ENCODE measurements at places on chromosomes 1 and 21.

- DNase-seq = no peak
These were observed 87.5 kb downstream of the WLS start for GRCh38 chr1:68144856-68145255.

DNA sequence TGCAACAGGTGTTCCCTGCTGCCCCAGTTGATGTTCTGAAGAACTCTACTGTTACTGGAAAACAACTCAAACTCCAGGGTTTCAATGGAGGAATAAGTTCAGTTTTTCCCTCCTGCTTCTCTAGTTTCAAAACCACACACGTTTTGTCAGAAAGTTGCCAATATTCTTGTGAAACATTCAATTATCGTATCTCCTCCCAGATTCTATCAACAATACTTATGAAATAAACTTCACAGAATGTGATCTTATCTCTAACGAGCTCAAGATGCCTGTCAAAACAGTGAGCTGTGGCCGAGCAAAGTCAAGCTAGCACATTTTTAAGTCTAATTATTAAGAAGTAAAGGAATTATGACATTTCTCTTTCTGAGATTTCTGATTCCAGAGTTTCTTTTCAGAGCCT, 4.7 kb downstream of the OR2B11 start:
- no peak for DNase-seq

DNA sequence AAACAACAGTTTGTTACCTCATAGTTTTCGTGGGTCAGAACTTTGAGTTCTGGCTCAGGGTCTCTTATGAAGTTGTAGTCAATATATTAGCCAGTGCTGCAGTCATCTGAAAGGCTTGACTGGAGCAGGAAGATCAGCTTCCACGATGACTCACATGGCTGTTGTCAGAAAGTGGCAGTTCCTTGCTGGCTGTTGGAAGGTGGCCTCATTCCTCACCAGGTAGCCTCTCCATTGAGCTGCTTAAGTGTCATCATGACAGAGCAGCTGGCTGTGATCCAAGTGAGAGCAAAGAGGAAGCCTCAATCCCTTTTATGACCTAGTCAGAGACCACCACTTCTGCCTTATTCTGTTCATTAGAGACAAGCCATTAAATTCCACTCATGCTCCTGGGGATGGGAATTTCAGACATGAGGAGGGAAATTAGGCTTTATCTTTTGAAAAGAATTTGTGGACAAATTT, 5.6 kb downstream of the OSBPL9 start:
- peak; percentile 23 for DNase-seq

DNA sequence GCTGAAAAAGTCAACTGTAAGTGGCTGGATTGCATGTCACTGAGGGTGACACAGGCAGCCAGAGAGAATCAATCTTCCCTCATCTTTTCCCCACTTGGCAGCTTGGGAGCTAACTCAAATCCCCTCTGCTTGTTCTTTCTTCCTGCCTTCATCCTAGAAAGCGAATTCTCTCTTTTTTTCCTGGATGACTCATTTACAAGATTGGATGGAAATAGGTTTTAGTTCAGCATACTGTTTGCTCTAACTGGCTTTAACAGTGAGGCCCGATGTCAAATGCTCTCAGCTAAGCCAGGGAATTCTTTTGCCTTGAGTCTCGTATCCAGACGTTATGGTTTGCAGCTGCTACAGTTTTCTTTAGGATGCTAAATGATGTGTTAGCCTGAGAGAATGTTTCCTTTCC, 72.7 kb downstream of the HUNK start:
- DNase-seq = peak; percentile 73

DNA sequence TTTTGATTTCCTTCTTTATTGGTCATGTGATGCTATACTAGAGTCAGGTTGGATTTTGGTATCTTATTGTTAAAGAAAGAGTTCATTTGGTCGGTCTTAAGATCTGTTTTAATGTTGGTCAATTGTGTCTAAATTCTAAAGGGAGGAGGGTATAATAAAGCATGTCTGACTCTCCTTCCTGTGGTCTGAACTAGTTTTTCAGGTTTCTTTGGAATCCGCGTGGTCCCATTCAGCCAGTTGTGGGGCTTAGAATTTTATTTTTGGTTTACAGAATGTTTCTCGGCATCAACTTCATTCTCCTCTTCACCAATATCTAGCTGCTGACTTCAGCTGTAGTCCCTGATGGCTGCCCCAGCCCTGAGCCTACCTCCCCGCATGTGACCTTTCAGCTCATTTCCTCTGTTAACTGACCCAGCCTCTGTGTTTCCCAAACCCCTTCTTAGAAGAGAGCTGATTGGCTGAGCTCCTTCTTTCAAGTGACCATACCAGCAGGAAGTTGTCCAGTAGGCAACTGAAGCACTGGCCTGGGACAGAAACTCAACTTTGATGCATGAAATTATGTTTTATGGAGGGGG, 8.7 kb upstream of the MYOC start:
- no peak for DNase-seq

DNA sequence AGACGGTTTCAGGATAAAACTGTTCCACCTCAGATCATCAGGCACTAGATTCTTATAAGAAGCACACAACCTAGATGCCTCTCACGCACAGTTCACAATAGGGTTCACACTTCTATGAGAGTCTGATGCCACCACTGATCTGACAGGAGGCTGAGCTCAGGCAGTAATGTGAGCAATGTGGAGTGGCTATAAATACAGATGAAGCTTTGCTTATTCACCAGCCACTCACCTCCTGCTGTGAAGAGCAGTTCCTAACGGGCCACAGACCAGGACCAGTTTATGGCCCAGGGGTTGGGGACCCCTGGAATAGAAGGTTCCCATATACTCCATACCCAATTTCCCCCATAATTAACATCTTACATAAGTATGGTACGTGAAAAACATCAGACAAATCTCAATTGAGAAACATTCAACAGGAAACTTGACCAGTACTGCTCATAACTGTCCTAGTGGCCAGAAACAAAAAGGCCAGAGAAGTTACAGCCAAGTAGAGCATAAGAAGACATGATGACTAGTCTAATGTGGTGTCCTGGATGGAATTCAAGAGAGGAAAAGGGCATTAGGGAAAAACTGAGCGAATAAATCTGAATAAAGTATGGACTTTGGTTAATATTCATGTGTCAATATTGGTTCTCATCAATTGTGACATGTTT, 24.7 kb upstream of the IGSF5 start:
- peak; percentile 2 for DNase-seq

GRCh38 chr1:42618866-42619265, 39.4 kb upstream of the PPIH start:
- DNase-seq = no peak

GRCh38 chr1:170676628-170677027, 12.7 kb downstream of the PRRX1 start:
- no peak for DNase-seq

- no peak for DNase-seq
These were observed 20.6 kb upstream of the SCCPDH start for GRCh38 chr1:246703581-246703980.

DNA sequence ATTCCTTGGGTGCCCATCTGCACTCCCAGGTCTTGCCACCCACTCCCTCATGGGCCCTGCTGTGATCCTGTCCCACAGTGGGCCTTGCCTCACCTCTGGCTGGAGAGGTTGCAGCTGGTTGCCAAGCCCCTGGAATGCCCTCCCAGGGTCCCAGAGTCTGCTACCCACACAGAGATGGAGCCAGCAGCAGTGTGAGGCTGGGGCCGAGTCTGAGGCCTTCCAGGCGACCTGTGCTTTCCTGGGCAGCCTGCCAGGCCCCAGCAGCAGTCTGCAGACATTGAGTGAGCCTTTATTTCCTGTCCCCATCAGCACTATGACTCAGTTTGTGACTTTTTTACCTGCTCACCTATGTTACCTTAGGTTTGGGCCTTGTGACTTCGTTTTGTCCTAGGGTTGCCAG, 25.0 kb upstream of the TSPAN2 start:
- no peak for DNase-seq

DNA sequence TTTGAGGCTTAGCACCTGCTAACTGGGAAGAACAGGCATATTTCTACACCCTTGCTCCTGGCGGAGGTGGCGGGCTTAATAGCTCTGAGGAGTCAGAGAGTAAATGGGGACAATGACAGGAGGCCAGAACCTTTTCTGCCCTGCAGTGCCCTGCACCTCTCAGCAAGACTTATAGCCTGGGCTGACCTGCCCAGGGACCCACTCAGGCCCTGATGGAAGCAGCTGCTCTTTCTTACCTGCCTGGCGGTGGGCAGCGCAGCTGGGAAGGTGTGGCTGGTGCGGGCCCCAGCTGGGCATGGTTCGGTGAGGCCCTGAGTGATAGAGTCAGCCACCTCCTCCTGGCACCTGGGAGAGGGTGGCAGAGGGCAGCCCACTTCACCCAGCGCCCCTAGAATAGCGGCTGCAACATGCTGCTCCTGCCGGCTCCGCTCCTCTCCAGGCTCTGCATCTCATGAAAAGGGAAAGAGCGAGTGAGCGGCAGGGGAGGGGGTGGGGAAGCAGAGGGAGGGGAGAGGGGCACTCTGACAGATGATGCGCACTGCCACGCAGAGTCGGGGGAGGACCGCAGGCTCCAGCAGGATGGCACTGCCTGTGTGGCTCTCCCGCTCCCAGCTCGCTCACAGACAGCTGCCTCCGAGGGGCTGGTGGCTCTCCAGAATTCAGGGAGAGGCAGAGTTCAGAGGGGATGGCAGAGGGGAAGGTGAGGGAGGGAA, at the start of gene RGS8:
TSS of gene RGS8 (minus strand) at position 472 of the 713 bp plus-strand sequence. CDS start 14,938 bp downstream, outside the sequence.
- DNase-seq = no peak

- DNase-seq = no peak
These were observed 2.6 kb upstream of the MYOG start for GRCh38 chr1:203088441-203088840.

DNA sequence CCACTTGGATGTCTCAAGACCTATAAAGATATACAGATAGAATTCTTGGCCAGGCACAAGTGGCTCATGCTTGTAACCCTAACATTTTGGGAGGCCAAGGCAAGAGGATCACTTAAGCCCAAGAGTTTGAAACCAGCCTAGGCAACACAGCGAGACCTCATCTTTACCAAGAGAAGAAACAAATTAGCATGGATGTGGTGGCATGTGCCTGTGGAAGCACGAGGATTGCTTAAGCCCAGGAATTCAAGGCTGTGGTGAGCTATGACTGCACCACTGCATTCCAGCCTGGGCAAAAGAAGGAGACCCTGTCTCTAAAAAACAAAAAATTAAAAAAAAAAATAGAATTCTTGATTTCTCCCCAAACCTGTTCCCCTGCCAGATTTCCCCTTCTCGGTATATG, 8.3 kb downstream of the ASAP3 start:
- no peak for DNase-seq
